ENCODE measurements at places on chromosomes 2 and 18. TPM values are rescaled to one million over a fixed set of nuclear protein-coding genes. Genes with fewer than 3 reads are reported as not detected.

SCN3A gene
- total RNA-seq, result not detected

GRCh38 chr2:216683846-216684245 is 11.5 kb downstream of the IGFBP5 start:
- DNase-seq, result no peak

BCL11A gene
- not detected for total RNA-seq

DNA sequence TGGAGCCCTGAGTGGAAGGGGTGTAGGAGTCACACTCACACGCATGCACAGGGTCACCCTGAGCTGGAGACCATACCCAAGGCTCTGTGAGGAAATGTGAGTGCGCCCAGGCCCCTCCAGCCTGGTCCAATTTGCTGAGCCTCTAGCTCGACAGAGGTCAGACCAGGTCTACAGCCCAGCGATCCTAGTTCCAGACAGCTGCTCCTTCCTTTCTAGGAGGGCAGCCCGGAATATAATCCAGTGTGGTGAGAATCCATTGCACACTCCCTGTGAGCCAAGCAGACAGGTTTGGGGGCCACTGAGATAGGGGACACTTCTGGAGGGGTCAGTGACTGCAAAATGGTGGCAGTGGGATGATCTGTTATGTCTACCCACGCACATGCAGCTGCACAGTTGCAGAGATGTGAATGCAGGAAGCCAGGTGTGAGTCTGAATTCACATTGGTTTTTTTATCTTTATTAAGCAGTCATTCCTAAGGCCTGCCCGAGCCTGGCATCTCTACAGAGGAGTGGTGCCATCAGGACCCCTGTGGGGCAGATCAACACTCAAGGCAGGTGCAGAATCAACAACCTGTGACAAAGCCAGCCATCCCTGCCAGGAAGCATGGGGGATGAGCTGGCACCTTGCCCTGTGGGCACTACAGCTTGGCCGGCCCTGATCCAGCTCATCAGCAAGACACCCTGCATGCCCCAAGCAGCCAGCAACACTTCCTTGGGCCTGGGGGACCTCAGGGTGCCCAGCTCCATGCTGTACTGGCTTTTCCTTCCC is at the start of gene GPR148:
TSS of gene GPR148 (plus strand) at position 522 of the 768 bp plus-strand sequence. CDS start at position 604, 82 bp downstream.
- DNase-seq, result no peak

DNA sequence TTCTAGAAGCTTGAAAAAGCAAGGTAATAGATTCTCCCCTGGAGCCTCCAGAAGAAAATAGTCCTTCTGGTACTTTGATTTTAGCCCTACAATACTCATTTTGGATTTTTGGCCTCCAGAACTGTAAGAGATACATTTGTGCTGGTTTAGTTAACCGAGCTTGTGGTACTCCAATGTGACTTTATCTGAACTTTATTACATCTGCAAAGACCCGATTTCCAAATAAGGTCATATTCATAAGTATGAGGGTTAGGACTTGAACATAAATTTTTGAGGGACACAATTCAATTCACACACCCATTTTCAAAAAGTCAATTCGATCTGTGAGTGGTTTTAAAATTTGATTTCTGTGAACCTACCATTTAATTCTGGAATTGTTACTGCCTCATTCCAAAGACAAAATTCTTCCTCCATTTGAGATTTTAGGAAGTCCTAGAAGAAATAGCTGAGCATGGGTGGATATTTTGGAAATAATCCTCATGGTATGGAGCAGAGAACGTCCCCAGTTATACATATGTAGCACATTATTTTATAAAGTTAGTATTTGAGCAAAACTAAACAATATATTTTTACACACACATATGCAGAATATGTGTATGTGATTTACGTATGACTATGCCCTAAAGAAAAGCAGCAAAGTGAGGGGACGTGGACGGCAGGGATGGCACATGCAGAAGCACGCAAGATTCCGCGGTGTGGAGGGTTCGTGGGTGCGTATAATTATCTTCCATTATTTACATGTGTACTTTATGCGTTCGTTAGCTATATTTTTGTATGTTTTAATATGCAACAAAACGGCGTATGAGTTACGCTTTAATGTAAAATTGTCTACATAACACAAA is 905 bp upstream of the NUP35 start:
- no peak for DNase-seq

IL36G gene
- total RNA-seq, result not detected

DNA sequence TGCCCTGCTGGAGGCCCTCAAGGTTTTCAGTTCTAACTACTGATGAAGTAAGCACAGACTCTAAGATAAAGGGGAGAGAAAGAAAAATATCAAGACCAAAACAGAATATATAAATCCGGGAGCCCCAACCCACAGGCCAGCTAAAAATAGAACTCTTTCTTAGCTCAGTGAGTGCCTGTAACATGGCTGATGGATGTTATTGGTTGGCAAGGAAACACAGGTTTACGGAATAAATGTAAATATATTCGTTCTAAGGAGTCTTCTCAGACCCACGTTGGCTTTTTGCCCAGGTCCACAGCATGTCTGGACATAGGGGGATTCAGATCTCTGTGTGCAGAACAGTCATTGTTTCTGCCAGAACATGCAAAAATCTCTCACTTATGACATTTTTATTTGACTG is 139.0 kb upstream of the SERPINE2 start:
- no peak for DNase-seq

DNA sequence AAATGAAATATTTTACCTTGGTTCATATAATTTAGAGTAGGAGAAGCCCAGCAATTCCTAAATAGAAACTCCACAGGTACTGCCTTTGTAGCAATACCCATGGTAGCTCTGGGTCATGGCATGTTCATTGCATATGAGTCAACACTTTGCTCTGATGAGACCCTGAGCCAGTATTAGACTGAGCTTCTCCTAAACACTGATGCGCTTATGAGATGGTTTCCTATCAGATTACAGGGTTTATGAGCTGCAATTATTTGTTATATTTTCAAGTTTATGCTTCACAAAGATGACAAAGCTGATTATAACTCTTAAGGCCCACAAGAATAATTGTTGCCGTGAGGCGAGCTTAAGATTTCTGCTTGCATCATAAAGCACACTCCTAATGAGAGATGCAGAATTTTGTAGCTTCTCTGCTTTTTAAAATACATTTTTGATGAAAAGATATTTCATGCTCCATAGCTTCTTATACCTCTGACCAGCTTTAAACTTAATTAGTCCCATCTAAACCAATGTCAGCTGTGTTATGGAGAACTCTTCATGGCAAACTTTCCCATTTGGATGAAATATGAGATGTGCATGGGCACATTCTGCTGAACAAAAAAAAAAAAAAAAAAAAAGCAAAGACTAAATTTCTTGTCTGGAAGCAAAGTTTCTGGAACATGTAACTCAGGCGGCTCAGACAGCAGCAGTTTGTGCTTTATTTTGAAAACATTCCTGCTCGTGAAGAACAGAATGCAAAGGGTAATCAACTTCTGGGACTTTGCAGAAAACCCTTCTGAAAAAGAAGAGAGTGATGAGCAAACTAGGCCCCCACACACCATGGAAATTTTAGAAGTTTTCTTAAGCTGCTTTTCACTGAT is 162.6 kb downstream of the KCNE4 start:
- no peak for DNase-seq

EHD3 gene
- 1.1 TPM for total RNA-seq

CIDEA gene
- total RNA-seq, result not detected

DNA sequence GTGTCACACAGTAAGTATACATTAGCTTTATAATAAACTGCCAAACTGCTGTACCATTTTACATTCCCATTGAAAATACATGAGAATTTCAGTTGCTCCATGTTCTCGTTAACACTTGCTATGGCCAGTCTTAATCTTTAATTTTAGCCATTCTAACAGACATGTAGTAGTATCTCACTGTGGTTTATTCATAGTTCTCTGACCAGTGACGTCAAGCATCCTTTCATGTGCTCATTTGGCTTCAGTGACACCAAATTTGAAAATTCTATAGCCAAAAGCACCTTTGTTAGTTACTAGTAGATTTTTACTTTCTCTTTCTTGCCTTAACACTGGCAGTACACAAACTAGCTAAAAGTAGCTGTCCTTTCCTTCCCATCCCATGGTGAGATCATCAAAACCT is 43.0 kb downstream of the CYP1B1 start:
- DNase-seq, result no peak

DNA sequence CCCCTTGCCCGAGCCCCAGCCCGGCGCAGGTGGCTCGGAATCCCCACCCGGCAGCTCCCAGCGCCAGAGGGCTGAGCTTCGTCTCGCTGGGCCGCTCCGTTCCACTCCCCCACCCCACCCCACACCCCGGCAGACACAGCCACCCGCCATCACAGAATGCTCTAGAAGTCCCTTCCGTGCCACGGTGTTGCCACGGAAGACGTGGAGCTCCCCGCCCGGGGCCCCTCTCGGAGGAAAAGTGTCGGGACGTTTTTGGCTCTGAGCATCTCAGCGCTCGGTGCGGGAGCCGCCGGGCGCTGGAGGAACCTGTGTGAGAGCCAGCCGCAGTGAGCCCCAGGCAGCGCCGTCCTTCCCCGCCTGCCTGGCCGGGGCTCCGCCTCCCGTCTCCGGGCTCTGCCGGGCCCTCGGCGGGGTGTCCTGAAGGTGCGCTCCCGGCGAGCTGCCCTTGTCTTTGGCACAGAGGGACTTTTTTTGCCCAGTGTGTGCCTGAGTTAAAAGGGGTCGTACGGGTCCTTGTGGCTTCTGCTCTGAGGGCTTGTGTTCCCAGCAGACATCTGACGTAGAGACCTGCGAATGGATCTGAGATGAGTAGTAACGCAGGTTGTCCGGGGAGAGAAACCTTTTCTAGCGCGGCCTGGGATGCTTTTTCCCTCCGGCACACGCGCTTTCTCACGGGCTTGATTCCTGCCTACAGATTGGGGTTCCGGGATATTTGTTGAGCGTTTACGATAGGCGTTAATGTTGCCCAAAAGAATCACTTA is 1.8 kb downstream of the ZCCHC2 start:
- peak; percentile 63 for DNase-seq

SLC23A3 gene
- 2.3 TPM for total RNA-seq

- DNase-seq, result peak; percentile 61
These were observed 30.7 kb downstream of the LYPD6B start for GRCh38 chr2:149068996-149069888.

DNA sequence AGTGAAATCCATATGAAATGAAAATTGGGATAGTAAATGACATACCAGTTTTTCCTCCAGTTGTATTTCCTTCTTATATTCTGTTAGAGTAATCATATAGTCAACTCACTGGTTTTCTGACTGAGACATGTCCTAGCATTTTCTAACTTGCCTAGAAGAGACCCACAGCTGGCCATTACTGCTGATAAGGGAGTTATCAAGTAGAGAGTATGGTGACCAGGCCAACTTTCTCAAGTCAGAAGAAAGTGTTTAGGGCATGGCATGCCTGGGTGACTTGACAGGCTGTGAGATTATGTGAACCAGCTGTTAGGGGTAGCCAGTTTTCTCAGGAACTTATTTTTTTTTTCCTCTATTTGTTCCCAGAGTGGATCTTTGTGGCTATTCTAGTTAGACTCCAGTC is 81.2 kb downstream of the GPD2 start:
- DNase-seq, result no peak

DNA sequence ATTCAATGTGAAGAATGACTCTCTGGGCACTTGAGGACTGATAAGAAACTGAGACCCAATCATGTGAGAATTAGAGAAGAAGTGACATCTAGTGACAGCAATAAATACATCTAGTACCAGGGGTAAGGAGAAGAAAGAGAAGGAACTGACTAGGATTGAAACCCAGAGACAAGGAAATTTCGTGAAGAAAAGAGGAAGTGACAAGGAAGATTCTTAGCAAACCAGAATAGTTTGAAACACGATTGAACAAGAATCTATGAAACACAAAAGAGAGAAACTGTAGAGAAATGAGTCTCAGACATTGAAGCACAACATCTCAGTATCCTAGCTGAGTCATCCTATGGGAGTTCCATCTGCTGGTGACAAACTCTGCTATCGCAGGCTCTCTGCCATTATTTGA is 571.9 kb upstream of the PKDCC start:
- no peak for DNase-seq

GRCh38 chr18:32707586-32707985 is 65.2 kb downstream of the KLHL14 start:
- DNase-seq, result no peak

DNA sequence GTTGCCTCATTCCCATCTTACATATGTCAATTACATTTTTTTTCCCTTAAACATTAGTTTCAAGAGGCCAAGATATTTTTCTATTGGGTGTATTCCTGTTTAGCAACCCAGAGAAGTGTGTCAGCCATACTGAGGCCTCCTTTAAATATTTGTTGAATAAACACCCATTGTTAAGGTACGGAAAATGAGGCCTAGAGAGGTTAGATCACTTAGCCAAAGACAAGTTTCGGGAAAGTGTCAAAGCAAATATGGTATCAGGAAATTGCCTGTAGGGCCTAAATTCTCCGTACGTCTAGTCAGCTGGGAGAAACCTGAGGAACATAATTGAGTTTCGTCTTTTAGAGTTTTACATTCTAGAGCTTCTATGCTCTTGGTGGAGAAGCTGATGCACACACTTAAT is 1138.3 kb downstream of the DPP10 start:
- no peak for DNase-seq

DNA sequence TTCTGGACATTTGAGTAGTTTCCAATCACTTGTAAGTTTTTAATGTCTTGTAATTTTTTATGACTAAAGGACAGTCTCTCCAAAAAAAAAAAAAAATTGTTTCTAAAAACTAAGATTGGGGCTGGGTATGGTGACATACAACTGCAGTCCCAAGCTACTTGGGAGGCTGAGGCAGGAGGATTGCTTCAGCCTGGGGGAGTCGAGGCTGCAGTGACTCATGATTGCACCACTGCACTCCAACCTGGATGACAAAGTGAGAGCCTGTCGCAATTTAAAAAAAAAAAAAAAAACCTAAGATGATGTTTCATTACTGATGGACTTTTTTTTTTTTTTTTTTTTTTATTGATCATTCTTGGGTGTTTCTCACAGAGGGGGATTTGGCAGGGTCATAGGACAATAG is 34.4 kb upstream of the PKDCC start:
- no peak for DNase-seq

SIX3 gene
- total RNA-seq, result 0.13 TPM

- DNase-seq, result no peak
These were observed 2.3 kb upstream of the HOXD10 start for GRCh38 chr2:176114120-176114929.

DNA sequence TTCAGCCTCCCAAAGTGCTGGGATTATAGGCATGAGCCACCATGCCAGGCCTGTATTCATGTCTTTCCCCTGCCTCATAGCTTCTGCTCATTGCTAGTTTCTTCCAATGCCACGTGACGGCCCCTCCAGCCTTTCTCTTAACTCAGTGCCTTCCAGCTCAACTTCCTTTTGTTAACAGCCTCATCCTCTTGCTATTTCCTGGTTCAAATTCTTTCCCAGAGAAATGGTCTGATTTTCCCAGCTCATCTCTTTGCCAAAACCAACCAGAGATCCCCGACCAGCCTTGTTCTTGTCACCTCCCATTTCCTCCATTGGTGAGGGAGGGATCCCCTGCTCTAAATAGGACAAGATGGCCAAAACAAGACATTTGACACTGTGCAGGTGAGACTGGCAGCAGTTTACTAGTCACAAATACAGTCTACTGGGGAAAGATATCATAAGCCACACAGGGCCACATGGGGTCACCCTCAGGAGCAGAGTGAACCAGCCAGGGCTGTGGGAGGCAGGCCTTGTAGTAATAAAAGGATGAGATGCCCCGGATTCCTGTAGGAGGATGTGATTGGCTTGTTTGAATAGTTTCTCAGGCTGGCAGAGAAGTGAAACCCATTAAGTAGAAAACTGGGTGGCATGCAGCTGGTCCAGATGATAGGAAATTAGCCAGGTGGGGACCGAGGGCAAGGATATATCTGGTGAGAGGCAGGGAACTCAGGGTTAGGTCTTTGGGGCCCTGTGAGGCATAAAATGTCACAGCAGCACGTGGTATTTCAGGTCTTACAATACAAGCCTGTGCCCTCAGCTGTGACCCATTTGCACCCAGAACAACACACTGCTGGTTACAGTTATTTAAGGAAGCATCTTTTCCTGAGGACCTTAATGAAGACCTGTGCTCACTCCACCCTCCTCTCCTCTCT is 6.4 kb downstream of the CD207 start:
- no peak for DNase-seq

Measured in activated CD4-positive, alpha-beta memory T cell treated with anti-CD3 and anti-CD28 coated beads, Interleukin-2, amount 10 ng/mL, durations not matched to agents 7 days and 5 days (primary cell).